Effector memory CD8-positive, alpha-beta T cell (primary cell): ENCODE measurements at places on chromosomes 6 and 20.

DNA sequence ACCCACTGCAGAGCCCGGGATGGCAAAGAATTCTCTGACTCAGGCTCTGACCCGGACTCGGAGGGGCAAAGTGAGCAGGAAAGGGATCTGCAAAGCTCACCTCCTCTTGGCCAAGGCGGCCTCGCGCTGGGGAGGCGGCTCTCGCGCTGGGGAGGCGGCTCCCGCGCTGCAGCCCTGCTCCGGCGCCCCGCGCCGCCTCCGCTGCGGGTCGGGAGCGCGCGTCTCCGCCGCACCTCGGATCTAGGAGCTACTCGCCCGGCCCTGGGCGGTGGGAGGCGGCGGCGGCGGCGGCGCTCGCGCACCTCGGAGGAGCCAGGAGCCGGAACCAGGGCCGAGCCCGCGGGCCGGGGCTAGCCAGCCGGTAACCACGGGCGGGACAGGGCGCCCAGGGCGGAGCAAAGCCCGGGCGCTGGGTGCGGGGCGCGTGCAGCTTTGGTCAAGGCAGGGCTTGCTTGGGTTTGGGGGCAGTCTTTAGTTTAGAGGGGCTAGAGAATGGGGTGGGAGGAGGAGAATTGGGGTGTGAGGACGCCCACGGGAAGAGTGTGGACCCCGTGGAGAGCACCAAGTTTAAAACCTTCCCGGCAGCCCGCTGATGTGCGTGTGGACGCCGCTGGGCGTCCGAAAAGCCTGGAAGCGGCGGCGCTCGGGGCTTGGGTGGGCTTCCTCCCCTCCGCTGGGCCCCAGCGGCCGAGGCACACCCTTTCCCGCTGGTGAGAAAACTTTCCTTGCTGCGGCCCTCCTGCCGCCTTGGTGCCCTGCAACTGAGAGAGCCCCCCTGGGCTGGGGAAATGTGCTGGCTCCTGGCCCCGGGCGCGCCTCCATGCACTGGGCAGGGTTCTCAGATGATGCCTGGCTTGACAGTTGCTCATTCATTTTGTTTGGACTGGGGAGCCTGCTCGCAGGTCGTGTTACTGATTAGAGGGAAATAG lies at the start of gene MRAP2:
TSS of gene MRAP2 (plus strand) at position 250 of the 929 bp plus-strand sequence. CDS start 21,547 bp downstream, outside the sequence.
- no peak for DNase-seq

GRCh38 chr6:113819169-113819830 lies 37.8 kb upstream of the MARCKS start:
- no peak for DNase-seq

- DNase-seq: no peak
These were observed 124.4 kb downstream of the KCNQ5 start for GRCh38 chr6:72746276-72746675.

GRCh38 chr20:22403632-22404361 lies 180.6 kb downstream of the FOXA2 start:
- DNase-seq: no peak

DNA sequence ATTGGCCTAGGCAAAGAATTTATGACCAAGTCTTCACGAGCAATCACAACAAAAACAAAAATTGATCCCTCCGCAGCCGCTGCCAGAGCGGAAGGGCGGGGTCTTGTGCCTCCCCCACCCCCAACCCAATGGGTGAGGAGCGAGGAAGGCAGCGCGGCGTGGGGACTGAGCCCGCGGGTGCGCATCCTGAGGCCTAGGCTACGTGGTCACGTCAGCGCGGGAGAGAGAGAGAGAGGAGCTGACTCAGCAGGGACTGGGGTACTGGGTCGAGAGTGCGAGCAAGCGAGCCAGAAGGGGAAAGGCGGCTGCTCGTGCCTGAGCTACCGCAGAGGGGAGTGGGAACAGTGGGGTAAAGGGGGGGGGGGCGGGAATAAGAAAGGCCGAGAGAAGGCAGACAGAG lies 90.1 kb upstream of the FERMT1 start:
- no peak for DNase-seq

- DNase-seq: no peak
These were observed 201.7 kb upstream of the SASH1 start for GRCh38 chr6:148140772-148141557.

DNA sequence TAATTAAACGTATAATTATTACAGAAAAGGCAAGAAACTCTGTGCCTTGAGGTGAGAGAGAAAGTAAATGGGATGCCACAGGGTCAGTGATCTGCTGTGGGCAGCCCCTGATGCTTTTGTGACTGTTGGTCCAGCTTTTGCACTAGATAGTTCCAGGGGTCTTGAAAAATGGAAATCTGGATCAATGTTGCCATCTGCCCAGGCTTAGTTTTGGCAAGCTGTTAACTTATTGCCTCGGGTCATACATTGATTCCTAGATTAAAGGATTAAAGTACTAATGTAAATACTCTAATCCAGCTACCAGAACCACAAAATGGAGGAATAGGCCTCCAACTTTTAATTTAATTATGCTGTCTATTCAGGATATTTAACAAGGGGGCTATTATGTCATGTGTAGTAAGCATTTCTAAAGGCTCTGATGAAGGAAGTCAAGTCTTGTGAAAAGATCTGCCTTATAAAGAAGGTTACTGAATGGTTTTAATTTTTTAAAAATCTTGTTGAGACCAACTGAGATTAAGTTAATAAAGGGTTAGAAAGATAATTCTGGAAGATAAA lies 376.0 kb upstream of the HS3ST5 start:
- DNase-seq: no peak

- no peak for DNase-seq
These were observed 44.5 kb upstream of the EZR start for GRCh38 chr6:158863646-158864045.

DNA sequence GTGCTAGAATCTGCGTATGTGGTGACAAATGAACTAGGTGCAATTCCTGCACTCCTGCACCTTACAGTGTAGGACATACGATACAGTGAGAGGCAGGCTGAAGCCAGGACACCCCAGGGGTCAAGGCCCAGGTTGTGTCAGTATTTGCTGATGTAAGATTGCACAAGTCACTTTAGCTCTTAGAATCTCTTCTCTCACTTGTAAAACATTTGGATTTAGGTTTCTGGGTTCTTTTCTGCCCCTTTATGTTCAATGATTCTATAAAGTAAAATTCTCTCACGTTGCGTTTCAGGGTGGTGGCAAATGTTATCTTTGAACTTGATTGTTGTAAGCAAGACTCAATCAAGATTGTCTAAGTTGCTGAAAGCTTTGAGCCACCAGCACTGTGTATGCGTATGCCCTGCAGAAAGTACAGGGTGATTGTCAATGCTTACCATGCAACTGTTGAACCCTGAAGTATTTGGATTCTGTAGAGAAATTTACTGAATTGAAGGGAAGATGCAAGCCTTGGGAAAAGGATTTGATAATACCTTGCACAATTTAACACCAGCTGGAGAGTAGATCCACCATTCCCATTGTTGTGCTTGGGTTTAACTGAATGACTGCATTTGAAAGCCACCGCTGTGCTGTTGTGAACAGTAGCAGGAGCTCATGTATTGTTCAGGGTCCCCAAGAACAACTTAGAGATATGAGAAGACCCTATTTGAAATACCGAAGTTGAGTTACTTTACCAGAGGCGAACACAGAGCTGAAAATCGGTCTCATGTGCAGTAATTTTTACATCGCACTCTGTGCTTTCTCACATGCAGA lies 106.1 kb upstream of the CITED2 start:
- DNase-seq: no peak

GRCh38 chr6:25050356-25050755 lies 114.6 kb upstream of the RIPOR2 start:
- peak; percentile 27 for DNase-seq

- no peak for DNase-seq
These were observed 72.8 kb upstream of the BLCAP start for GRCh38 chr20:37600486-37600885.

GRCh38 chr6:21341910-21342309 lies 251.6 kb upstream of the SOX4 start:
- DNase-seq: no peak

- DNase-seq: no peak
These were observed 75.7 kb upstream of the JARID2 start for GRCh38 chr6:15170126-15170525.

DNA sequence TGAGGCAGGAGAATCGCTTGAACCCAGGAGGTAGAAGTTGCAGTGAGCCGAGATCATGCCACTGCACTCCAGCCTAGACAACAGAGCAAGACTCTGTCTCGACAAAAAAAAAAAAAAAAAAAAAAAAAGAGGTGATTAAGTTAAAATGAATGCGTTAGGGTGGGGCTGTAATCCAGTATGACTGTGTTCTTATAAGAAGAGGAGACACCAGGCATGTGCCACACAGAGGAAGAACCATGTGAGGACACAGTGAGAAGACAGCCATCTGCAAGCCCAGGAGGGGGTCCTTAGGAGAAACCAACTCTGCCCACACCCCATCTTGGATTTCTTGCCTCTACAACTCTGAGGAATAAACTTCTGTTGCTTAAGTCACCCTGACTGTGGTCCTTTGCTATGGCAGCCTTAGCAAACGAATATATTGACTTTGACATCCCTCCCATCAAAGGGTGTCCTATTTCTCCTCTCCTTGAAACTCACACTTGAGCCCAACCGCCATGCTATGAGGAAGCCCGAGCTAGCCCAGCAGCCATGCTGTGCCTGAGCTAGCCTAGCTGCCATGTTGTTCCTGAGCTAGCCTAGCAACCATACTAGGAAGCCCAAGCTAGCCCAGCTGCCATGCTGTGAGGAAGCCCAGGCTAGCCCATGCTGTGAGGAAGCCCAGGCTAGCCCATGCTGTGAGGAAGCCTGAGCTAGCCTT lies 15.8 kb upstream of the PPP1R16B start:
- DNase-seq: no peak

DNA sequence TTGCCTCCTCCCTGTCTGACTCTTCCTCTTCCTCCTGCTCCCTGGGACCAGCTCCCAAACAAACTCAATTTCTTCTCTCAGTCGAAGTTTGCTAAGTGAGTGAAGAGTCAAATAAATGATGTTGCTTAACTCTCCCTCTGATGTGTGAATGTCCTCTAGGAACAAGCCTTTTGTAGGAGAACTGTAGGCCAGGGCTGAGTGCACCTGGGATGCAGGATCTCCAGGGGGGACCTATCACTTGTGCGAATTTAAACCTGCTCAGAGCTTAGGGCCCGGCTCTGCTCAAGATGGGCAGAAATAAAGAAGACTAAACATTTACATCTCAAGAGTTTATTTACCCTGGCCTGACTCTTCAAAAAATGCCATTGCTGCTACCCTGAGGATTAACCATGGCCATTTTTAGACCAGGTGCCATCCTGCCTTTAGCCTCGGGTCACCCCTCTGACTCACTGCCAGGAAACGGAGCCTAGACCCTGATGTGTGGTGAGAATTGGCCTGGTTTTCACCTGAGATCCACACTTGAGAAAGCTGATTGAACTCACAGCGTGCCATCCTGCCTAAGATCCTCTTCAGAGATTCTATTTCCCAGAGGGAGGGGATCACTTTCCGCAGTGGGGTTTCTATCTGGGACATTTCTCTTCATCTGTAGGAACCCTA lies 63.6 kb upstream of the CD93 start:
- no peak for DNase-seq

DNA sequence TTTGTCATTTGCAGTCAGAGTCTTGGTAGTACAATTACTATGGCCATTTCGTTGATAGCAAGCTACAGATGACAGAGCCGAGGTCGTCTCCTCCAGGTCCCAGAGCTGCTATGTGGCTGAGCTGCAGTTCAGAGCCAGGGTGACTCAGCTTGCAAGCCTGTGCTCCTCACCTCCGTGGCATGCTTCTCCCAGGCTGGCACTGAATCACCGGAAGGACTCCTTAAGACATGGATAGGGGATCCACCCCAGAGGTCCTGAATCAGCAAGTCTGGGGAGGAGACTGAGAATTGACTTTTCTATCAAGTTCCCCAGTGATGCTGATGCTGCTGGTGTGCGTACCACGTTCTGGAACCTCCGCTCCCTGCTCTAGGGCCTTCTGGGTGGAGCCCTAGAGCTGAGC lies 291.2 kb downstream of the CDH26 start:
- DNase-seq: no peak

GRCh38 chr6:53707108-53707897 lies 41.7 kb upstream of the KLHL31 start:
- no peak for DNase-seq

DNA sequence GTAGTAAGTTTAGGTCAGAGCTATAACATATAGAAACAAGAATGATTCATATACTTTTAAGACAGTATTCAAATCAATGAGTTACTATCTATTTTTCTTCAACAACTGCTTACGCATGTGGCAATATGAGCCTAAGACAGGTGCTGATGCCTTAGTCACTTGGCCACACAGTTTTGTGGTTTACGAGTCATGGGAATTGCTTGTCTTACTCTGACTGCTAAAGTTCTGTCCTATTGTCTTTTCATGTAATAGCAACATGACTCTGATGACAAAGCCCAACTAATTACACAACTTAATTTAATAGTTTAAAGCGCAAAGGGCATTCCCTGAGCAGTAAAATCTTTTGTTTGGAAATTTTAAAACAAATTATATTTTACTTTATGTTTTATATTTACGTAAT lies 159.3 kb upstream of the CENPW start:
- DNase-seq: no peak

DNA sequence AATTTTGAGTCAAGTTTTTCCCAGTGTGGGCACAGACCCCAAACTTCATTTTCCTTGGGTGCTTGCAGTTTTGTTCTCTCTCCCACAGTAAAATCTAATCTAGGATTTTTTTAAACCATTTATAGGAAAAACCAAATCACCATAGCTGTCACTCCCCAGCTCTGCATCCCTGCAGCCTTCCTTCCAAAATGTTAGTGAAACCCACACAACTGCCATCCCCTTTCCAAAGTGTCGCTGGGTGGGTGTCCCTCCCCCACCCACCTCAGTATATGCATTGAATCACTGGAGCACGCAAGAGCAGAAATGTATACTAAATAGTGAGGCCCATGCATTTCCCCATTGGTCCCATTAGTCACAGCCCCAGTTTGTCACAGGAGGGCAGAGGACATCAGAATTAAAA lies 138.3 kb downstream of the MTFR2 start:
- no peak for DNase-seq

- no peak for DNase-seq
These were observed 26.4 kb upstream of the DLGAP4 start for GRCh38 chr20:36279776-36280175.

GRCh38 chr20:39150501-39150900 lies 188.4 kb downstream of the DHX35 start:
- no peak for DNase-seq

DNA sequence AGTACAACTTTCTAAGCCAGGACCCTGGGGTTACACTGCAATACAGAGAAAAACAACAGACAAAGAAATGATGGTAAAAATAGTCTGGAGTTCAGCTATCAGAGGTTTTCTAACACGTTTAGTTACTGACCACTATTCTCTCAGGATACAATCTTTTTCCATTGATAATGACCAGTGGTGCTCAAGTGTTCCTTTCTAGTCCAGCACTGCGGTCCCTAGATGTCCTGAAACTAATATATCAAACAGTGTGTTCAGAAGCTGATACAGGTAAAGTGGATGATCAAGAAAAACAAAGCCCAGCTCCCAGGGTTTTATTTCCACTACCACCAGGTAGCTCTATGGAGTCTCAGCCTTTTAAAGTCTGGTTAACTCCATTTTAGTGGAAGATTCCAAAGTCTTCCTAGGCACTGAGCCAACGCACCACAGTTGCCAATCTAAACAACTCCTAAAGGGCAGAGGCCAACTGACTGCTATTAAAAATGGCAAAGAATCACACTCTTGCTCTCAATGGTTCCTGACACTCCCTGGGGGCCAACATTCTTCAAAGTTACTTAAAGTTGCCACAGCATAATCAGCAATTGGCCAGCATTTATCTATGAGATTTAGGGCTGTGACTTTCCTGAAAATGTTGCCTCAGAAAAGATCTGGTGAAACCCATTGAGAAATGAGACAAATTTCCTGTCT lies 38.2 kb downstream of the DZANK1 start:
- no peak for DNase-seq
